ENCODE measurements at places on chromosomes 6 and 20.

DNA sequence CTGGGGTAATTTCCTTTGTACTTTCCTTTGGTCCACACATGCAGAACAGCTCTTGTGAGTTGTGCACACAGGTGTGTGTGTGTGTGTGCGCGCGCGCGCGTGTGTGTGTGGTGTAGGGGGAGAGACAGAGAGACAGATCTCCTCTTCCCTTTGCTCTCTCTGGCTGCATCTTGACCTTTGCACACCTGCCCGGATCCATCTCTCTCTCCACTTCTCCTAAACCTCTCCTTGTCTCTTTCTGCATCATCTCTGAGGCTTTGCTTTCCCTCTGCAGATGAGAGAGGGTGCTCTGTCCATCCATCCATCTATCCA, 67.0 kb downstream of the SRC start:
- DNase-seq = no peak

DNA sequence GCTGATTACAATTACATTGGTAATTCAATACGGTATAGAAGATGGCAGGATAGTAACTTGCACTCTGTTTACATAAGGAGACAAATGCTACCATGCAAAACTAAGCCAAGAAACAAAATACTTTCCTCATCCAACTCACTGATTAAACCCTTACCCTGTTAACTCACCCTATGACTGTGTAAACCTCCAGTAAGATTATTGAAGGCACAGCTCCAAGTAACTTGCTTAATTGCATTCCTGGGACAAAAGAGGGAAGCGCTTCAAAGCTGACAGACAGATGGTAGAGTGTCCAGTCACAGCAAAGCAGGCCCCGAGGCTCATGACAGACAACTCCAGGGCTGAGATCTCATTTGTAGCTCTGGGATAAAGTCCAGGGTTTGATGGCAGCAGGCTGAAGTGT, 6.9 kb upstream of the KIF16B start:
- DNase-seq = peak; percentile 47

GRCh38 chr6:44139351-44139743, 12.0 kb downstream of the TMEM63B start:
- no peak for DNase-seq

DNA sequence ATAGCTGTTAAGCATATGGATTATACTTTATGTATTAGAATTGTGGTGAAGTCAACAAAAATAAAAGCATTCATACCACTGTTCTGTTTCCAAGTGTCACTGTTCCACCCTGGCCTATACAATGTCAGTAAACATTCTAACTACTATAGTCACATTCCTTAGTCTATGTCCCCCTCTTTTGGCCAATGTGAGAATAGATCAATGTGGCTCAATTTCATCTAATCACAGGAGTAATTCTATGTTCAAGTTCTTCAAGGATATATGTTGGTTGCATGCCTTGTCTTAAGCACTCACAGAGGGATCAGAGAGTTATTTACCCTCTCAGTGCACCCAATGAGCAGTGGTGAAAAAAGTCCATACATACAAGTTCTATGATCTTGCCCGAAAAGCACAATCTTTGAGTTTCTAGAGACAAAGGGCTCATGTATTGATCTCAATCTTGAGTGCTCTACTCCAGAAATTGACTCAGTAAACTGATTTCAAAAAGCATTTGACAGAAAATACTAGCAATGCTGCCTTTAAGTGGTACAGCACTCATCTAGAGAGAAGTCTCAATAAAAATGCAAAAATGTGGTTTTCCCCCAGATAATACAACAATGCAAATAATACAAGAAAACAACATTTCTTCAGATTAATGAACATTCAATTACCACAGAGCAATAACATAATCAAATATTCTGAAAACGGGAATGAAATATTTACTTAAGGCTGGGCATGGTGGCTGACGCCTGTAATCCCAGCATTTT, 16.5 kb downstream of the SMLR1 start:
- DNase-seq = no peak

Measured in left hindlimb (tissue), 1 donor.